ENCODE measurements at places on chromosomes 4 and X. TPM values are rescaled to one million over a fixed set of nuclear protein-coding genes. Genes with fewer than 3 reads are reported as not detected.

Gene CDX4
- total RNA-seq, result not detected

Gene FAM184B
- 0.69 TPM for total RNA-seq

DNA sequence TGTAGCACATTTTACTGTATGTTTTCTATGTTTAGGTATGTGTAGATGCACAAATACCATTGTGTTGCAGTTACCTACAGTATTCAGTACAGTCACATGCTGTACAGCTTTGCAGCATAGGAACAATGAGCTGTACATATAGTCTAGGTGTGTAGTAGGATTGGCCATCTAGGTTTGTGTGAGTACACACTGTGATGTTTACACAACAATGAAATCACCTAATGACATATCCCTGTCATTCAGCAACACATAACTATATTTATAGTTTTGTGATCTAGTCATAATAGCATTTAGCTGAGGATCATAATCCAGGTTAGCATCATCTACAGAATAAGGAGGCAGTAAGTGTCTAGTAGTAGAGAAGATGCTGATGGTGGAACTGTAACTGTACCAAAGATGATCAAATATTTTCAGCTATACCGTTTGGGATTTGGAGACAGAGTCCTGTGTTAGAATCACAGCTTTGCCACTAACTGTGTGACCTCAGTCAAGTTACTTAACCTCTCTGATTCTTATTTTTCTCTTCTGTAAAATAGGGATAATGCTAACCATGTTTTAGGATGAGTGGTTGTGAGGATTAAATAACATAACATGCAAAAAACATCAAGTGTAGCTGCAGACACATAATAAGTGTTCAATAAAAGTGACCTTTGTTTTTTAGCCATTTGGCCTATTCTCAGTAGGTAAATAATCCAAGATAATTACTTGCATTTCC lies 73.3 kb downstream of the LIMCH1 start:
- DNase-seq, result no peak

- DNase-seq, result no peak
Measured at GRCh38 chrX:117835034-117835433, 281.6 kb downstream of the KLHL13 start.

DNA sequence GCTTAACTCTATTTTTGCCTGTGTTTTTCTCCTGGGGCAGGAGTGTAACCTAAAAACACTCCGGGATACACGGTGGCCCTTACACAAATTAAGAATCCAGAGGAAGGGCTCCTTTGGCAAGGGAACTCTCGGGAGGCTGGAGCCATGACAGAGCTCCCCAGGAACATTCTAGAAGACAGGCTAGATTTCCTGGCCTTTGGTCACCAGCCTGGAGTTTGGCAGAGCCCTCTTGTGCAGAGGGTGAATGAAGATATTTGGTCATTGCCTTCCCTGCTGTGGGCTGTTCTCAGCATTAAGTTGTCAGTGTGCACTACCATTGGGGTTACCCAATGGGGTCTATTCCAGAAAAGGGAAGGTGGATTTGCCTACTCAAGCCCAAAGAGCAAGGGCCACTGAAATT lies 53.8 kb upstream of the LNX1 start:
- DNase-seq, result no peak

DNA sequence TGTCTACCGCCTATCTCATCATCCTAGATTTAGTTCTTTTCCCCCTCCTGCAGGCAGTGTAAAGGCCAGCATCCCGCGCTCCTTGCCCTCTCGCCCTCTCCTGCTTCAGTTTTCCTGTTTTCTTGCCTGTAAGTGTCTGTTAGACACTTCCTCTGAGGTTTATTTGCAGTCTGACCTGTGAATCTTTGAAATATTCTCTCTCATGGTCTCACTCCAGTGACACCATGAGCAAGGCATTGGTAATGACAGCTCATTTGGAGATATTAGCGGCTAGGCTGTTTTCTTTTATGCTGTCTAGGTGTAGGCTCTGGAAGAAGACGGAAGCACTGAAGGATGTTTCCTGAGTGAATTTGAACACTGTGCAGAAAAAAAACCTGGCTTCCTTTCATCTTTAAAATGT lies 179.6 kb downstream of the KDR start:
- no peak for DNase-seq

DNA sequence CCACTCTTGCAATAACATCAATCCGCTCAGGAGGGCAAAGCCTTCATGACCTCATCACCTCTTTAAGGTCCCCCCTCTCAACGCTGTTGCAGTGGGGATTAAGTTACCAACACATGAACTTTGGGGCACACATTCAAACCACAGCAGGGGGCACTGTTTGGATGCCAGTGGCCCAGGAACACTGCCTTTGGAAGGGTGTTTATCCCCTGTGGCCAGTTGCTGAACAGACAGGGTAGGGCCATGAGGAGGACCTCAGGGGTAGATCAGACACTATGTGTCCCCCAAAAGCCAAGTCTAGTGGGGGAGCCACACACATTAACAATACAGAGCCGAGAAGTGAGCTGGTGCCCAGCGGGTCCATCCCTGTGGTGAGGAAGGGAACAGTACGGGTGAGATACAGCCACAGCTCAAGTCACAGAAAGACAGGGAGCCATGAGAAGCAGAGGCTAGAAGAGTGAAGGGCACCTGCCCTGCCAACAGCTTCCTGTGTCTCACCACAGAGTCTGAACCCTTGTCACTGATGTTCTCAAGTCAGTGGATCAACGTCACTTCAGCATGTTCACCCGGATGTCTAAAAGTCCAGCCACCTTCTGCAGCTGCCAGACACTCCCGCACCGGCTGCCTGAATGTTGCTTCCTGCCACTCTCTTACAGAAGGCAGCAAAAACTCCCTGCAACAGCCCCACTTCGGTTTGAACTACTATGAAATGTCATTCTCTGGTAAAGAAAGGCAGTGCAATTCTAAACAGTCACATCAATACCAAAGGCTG lies 19.9 kb upstream of the MXD4 start:
- no peak for DNase-seq

All from skin of body (tissue), 3 donors.